ENCODE measurements at places on chromosomes 11 and 22.

GRCh38 chr11:69509846-69510390 lies 28.5 kb downstream of the LINC01488 start:
- no peak for DNase-seq

- DNase-seq, result no peak
Measured at GRCh38 chr11:7449841-7450214, 35.5 kb upstream of the OLFML1 start.

DNA sequence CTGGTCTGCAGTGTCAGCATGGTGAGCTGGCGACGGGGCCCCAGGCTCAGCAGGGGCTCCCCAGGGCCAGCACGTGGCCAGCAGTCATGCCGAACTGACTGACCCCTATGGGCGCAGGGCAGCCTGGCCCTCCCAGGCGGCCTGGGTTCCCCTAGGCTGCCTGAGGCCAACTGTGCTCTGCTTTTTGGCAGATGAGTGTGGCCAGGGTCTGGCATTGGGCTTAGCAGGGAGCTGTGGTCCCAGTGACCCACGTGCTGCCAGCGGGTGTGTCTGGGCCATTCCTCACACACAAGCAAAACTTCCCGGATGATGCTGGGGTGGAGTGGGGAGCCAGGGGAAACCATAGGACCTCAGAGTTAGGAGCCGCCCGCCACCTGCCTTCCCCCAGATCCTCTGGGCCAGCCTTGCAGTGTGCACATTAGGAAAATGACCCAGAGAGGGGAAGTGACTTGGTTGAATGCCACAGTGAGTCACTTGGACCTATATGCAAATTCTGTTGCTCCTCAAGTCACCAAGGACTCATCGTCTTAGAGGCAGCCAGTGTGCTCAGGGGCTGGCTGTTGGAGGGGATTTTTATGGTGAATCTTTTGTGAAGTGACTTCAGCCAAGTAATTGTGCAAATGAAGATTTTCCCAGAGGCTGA lies 6.5 kb downstream of the ADORA2A start:
- no peak for DNase-seq

DNA sequence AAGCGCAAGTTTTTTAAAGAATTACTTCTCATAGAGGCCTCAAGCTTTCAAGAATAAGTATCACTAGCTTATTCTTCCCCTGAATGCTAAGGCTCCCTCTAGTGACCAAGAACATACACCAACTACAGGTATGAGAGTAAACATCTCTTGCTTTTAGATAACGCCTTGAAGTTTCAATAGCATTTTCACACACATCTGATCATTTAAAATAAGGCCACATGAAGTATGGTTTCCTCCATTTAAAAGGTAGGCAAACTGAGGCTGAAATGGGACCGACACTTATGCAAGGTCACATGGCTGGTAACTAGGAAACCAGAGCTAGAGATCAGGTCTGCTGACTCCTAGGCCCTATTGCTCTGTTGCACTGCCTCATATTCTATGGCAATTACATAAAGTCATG lies 66.5 kb downstream of the CCDC34 start:
- peak; percentile 53 for DNase-seq

DNA sequence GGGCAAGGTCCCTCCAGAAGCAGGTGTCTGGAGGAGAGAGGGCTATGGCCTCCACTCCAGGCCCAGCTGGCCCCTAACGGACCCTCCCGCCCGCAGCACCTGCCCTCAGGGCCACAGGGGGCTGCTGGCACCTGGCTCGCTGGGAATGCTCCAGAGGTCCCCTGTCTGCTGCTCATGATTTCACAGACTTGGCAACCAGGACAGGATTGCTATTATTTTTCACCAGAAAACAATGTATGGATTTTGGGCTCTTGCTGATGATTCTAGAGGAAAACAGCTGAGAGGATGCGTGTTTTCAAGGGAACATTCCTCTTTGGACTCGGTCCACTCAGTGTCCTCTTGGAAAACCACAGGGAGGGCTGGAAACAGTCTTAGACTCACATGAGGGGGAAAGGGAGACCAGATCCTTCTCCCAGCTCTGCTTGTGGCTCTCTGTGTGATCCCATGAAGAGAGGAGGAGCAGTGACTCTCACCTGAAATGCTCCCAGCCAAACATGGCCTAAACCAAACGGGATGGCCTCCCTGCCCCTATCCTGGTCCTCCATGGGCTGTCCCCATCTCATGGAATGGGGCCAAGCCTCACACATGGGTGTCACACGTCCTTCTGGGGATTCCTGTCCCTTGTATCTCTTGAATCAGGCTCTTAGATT lies 15.8 kb downstream of the MYEOV start:
- no peak for DNase-seq

- DNase-seq, result no peak
Measured at GRCh38 chr22:24102366-24103200, 78.7 kb upstream of the SUSD2 start.

- no peak for DNase-seq
Measured at GRCh38 chr11:15577519-15577918, 462.8 kb downstream of the INSC start.

DNA sequence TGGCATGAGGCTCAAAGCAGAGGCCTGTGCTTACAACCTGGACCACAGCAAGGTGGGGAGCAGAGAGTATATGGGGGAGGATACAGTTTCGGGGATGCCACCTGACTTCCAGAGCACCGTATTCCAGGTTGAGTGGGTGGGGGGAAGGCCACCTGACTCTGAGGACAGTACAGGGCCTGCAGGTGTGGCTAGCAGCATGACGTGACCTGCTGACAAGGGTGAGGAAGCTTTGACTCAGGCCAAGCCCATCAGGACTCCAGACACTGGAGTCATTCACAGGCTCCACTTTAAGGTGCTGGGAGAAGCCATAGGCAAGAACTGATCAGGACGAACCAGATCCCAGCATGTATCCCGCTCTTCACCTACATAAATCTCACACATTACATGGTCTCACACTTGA lies 34.6 kb upstream of the CRTAM start:
- DNase-seq, result no peak

DNA sequence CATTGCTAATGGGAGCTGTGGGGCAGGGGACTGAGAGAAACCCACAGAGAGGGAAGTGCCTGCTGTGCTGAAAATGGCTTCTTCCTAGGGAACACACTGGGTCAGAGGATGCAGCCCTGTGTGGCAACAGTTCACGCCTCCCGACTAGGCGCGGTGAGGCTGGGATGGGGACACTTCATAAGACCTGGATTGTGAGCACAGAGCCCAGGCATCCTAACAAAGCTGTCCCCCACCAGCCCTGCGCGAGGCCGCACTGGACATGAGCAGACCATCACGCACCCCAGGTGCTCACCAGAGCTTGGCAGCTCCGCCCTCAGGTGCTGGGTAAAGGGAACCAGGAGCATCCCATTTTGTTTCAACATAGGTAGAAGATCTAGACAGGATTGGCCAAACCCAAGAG lies 1.8 kb upstream of the KRTAP5-4 start:
- no peak for DNase-seq

DNA sequence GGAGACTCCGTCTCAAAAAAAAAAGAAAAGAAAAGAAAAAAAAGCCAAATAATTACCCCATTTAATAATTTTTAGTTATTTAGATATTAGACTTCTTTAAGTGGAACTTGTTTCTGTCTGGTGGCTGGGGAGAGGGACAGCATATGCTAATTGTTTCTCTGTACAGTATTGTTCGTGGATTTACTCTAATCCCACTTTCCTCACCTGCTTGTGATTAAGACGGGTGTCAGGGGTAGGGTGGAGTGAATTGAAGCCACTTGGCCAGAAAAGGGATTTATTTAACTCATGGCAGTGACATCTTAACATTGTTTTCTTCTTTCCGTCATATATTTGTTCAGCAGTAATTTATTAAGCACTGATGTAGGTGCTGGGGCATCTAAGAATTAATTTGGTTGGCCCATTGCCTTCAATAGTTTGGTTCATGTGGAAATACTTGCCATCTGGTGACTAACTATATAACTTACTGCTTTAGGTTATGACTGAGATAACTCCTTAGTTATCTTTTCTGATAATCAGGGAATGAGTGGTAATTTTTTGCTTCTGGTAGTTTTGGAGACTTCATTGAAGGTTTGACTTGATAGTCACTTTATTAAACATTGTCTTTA lies 4.6 kb downstream of the TNRC6B start:
- DNase-seq, result no peak

- no peak for DNase-seq
Measured at GRCh38 chr11:443542-444199, 1.9 kb upstream of the ANO9 start.

DNA sequence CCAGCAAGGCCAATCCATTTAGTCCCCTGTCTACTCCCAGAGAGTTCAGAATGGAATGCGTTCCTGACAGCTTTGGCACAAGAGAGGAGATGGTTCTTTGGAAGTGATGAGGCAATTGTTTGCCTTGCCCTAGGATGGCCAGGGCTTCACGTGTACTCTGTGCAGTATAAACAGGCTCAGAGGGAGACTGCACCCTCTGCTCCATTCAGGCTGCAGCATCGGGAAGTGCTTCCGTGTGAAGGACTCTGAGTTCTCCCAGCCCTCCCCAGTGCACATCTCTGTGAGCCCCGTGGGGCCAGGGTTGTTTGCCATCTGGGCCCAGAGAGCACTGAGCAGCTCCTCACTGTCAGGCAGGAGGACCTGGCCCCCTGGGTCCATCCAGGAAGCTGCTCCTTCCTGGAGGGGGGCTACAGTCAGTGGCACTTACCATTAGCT lies 215.3 kb upstream of the TBCEL start:
- DNase-seq, result no peak

DNA sequence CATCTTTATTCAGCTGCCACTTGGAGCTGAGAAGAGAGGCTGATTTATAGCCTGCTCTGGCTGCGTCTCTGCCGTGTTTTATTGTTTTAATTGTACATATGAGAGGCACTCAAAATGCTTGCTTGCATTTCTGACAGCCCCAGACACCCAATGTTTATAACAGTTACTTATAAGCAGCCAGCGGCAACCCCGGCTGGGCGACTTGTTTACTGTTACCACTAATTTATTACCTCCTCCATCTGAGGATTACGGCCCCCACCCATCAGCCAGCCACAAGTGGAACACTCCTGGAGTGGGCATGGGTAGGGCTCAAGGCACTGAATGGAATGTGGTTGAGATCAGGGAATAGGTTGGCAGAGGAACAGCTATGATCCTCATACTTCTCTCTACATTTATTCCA lies 61.2 kb downstream of the CLPB start:
- DNase-seq, result no peak

DNA sequence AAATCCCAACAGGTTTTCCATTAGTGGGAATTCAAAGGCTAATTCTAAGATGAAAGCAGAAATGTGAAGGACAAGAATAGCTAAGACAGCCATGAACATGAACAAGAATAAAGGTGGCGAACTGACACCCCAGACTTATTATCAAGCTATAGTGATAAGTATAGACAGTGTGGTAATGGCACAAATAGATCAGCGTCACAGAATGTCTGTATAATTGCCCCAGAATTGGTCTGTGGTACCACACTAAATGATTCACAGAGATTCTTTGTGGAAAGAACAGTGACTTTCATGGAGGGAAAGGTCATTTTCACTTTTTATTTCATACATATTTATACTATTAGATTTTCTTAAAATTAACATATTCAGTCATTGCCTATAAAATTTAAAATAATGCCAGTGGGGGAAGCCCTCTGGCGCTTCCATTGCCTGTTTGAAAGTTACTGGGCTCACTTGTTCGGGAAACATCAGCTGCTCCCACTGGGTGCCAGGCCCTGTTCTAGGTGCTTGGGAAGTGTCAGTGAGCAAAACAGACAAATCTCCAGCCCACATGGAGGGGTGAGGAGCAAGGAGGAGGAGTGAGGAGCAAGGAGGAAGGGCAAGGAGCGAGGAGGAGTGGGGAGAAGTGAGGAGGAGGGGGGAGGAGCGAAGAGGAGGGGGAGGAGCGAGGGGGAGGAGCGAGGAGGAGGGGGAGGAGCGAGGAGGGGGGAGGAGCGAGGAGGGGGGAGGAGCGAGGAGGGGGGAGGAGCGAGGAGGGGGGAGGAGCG lies 11.3 kb upstream of the NLRP6 start:
- no peak for DNase-seq

GRCh38 chr11:116835042-116835772 lies 2.2 kb downstream of the APOA1 start:
- DNase-seq, result no peak

DNA sequence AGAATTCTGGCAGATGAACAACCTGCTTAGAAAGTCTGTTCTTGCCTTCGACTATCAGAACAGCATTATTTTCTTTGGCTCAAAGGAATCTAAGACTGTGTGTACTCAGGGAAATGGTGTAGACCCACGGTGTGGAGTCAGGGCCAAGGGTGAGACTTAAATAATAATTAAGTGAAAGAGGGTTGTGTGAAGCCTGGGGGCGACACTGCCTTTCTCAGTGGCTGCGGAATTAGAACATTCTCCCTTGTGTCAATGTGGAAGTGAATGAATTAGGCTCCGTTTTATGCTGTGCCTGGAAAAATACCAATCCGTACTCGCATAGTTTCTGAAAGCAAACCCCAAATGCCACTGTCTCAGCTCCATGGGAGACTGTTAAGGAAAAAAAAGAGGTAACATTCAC lies 50.7 kb downstream of the NAV2 start:
- no peak for DNase-seq

- DNase-seq, result no peak
Measured at GRCh38 chr11:34449013-34449412, 10.3 kb downstream of the CAT start.

- DNase-seq, result no peak
Measured at GRCh38 chr11:21295508-21295907, 626.1 kb downstream of the NELL1 start.

DNA sequence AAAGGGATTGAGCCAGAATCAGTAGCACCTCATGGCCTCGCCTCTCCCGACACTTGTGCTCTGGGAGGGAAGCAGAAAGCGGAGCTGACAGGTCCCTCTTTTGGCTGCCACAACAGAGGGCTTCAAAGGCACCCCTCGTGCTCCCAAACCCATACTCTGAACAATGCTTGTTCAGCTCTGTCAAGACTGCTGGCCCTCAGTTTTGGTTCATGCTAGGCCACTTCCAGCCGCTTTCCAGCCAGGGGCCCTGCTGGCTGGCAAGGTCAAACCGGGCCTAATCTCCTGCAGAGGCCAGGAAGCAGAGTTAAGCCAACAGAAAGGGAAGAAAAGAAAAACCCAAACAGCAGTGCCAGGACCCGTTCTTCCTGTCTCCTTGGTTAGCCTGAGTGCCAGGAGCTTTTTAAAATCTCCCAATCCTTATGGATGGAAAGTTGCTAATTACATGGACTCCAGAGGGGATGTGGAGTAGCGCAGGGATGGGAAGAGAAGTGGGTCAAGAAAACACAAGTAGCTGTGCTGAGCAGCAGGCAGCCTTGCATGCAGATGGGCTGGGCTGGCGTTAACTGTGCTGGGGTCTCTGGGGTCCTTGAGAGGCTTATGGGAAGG lies 150.6 kb downstream of the GRIK4 start:
- DNase-seq, result no peak

DNA sequence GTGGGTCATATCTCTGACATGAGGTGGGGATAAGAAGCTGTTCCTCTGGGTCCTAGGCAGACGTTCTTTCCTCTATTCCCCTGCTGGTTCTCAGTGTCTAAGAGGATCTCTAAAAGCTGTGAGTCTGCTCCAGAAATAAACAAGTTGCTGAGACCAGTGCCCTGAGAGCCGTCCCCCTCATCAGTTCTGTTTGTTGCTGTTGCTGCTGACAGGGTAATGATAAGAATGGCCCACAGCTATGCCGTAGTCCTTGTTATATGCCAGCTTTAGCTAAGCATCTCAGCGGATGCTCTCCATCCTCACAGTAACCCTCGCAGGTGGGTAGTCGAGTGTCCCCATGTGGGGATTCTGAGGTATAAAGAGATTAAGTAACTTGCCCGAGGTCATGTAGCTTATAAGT lies 23.5 kb upstream of the ST14 start:
- no peak for DNase-seq

Data from HuH-7 (cell line).